Hematopoietic multipotent progenitor cell treated with erythropoietin and hydrocortisone succinate and interleukin-3 and kit ligand, for 6 days (in vitro differentiated cells): ENCODE measurements at places on chromosomes 7 and 10.

DNA sequence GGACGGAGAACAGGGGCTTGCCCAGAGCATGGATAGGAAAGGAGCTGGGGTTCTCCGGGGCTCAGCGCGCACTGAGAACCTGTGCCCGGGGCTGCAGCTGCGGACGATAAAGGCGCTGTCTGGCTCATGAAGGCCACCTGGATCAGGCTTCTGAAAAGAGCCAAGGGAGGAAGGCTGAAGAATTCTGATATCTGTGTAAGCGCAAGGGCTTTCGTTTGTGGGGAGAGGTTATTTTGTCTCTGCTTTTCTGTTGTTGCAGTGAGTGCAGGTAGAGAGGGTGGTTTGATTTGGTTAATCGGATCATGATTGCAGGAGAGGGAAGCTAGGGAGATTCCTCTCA, 250.5 kb downstream of the NSUN6 start:
- peak; percentile 9 for DNase-seq

DNA sequence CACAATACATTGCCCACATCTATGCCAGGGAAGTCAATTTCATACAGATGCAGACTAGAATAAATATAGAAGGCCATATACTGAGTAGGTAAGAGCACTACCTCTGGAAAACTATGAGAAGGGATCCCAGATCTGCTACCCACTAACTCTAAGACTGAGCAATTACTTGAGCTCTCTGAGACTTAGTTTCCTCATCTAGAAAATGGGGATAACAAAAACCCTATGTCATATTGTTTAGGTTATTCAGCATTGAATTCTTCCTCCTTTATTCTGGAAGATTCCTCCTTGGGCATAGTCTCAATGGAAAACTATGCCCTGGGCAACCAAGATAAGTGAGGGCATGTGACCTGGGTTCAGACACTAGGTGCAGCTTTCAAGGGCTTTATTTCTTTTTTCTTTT, 4.0 kb upstream of the ARMH3 start:
- no peak for DNase-seq

GRCh38 chr7:78985509-78985908, 468.0 kb downstream of the MAGI2 start:
- DNase-seq, result no peak

GRCh38 chr7:28981161-28981465, 23.0 kb upstream of the TRIL start:
- no peak for DNase-seq

- no peak for DNase-seq
These were observed 276.2 kb downstream of the CAMK1D start for GRCh38 chr10:12625393-12626023.

GRCh38 chr10:62224606-62225005, 44.0 kb downstream of the RTKN2 start:
- no peak for DNase-seq

GRCh38 chr10:17216217-17216900, 11.7 kb upstream of the VIM start:
- DNase-seq, result peak; percentile 88

DNA sequence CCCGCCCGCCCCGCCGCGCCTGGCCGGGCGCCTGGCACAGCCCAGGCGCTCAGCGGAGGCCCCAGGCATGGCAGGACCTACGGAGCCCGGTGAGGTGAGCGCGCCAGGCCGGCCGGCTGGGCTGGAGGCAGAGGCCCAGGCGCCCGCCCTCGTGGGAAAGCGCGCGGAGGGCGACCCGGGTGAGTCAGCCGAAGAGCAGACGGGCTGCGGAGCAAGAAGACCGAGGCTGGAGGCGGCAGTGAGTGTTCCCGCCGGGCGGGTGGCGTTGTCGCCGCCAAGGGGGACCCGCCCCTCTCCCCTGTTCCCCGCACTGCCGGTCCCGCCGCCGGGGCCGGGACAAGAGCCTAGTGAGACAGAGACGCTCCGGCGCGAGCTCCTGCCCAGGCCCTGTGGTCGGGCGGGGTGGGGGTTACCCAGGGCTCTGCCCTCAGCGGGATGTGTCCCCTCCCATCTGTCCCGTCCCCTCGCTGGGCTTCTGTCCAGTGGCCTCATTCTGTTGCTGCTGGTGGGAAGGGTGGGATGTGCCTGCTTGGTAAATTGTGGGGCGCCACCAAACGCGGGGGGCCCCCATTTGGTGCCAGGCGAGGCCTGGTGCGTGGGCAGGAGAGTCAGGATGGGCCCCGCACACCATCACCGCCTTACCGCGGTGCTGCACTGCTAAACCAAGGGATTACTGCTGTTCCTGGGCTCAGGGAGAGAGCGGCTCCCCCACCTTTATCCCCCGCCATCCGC, 17.0 kb upstream of the NODAL start:
- peak; percentile 50 for DNase-seq

DNA sequence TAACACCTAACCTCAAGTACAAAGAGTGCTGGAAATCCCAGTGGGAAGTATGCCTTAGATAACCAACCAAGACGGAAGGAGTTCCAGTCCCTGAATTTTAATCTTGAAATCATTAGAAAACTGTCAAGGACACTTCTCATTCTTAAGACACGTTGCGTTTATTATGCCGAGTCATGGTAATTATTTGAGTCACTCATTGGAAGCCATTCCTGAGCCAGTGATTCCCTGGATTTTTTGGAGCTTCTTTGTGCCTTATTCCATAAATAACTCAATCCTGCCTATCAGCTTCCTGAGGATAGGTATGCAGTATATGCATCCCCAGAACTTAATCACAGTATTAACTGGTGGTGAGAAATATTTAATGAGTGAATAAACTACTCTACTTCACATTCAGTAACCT, 77.4 kb downstream of the PPP1R17 start:
- no peak for DNase-seq
